ENCODE measurements at places on chromosomes 2 and 18.
A peak's percentile ranks its signal among the peaks of the same experiment; 100 is the strongest.

GRCh38 chr2:175557810-175558377, 376.4 kb upstream of the ATP5MC3 start:
- DNase-seq, result no peak

DNA sequence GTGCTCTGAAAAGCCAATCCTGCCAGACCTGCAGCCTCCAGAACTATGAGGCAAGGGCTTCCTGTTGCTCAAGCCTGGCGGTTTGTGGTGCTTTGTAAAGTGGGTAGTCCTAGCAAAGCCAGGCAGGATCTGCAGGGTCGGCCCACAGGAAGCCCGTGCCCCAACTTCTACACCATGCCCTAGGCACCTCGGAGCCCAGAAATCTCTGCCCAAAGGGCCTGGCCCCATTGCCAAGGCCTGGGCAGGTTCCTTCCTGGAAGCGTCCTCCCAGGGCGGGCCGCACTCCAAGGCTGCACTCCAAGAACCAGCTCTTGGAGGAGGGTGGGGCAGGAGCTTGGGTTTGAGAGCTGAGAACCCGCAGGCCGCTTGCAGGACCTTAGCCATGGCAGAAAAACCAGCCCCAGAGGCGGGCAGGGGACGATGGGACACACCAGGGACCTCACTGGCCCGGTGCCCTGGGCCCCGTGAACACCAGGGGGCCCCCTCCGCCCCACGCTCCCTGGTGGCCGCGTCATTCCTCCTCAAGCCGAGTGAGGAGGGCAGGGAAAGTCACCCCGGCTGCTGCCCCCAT, 37.2 kb upstream of the ID2 start:
- no peak for DNase-seq

- DNase-seq, result no peak
Measured at GRCh38 chr2:143691121-143691520, 561.9 kb downstream of the ARHGAP15 start.

DNA sequence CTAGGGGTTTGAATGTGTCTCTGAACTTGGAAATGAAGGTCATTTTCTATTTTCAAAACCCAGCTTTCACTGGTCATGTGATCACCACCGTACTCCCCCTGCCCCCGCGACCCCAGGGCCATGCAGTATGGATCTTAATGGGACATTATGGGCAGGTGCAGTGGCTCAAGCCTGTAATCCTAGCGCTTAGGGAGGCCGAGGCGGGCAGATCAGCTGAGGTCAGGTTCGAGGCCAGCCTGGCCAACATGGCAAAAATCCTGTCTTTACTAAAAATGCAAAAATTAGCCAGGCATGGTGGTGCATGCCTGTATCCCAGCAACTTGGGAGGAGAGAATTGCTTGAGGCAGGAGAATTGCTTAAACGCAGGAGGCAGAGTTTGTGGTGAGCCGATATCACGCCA, 77.3 kb downstream of the ITGB1BP1 start:
- DNase-seq, result no peak

- no peak for DNase-seq
Measured at GRCh38 chr18:63084219-63084618, 235.3 kb downstream of the BCL2 start.

DNA sequence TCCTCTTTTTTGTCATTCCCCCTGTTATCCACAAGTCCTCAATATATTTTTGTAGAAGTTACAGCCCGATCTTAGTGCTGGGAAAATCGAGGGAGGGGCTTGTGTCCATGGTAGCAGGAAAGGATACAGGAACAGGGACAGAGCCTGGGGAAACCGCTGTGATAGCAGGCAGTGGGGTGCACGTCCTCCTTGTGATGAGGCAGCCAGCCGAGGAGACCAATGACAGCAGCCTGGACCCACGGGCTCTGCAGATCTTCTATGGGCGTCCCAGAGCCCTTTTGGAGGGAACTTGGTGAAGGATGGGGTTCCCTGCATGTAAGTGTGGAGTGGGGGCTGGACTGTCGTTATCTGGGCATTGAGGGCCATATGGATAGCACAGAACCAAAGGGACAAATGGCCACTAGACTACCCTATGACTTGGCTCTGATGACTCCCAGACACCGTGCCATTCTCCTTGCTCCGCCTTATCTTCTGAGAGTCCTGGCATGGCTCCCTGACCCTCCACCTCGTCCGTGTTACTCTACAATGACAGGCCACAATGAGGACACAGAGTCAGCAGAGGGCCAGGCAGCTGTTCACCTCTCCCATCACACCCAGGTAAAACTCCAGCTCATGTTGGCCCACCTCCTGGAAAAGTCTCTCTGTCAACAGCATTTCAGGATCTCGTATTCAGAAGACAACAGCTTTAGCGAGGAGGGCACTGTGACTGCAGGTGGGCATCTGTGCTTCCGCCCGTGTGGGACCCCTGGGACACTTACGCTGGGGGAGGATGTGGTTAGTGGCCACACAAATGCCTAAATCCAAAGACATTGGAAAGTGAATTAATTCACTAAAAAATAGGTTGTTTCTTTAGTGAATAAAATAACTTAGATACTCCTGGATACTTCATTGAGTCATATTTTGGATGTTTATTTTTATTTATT, 100.1 kb downstream of the VAPA start:
- no peak for DNase-seq

DNA sequence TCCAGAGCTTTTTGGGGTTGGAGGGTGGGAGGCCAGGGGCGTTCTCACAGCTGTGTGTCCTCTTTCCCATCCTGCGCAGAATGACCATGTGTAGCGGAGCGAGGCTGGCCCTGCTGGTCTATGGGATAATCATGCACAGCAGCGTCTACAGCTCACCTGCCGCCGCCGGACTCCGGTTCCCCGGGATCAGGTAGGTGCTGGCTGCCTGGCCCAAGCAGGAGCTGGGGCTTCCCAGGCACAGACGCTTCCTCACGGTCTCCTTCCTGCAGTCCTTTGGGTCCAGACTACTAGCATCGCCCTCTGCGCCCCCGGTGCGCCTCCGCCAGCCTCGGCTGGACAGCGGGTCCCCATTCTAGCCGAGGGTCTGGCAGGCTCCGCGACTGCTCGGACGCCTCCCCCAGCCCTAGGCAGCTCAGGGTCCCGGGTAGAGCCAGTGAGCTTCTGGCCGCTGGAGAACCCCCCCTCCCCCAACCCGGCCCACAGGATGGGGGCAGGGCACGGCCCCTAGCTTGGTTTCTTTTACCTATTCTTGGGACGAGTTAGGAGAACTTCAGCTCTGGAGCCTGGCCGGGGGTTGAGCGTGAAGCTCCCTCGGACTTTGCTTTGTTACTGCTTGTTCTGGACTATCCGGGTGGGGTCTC, 756 bp downstream of the ADCYAP1 start:
- no peak for DNase-seq

DNA sequence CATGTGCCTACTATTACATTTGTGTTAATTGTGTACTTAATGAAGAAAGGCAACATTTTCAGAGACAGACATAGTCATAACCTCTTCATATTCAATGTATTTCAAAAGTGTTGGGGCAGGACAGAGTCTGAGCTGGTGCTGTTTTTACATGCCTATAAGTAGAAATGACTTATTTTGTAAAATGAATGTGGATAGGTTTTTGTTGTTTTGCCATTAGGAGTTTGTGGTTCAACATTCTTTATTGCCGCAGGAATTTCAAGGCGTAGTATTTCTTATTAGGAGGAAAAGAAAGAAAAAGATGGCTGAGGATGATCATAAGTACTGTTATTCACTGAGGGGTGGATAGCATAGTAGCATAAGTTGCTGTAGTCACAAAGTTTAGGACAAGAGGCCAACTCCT, 21.2 kb upstream of the ASXL3 start:
- DNase-seq, result no peak

DNA sequence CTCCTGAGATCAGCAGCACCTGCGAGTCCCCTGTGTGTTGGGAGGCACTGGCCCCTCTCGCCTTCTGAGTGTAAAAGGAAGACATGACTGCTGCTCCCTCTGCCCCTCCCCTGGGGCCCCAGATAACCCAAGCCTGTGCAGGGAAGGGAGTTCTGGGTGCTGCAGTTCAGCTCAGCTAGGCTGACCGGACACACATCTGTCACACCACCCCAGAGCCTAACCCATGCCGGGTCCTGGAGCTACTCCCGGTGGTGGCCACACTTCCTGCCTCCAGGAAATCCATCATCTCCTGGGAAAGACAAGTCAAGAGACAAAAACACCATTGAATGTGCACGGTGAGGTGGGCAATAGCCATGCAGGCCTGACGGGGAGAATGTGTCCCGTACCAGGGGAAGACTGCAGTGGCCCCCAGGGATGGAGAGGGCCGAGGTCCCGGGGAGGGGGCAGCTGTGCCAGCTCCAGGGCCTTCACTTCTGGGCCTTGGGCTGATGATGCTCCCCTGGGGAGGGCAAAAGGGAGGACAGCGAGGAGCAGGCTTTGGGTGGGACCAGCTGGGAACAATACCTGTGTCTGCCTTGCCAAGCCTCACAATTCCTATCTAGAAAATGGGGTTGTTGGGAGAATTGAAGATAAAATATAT, 210.6 kb downstream of the TFCP2L1 start:
- DNase-seq, result no peak

GRCh38 chr2:20467789-20468548, 21.1 kb downstream of the RHOB start:
- DNase-seq, result no peak

DNA sequence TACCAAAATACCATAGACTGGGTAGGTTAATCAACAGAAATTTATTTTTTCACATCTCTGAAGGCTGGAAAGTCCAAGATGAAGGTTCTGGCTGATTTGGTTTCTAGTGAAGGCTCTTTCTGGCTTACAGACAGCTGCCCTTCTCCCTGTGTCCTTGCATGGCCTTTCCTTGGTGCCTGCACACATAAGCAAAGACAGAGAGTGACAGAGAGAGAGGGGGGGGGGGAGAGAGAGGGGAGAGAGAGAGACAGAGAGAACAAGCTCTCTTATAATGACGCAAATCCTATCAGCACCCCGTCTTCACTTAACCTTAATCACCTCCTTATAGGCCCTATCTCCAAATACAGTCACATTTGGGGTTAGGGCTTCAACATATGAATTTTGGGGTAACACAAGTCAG, 53.9 kb downstream of the INO80C start:
- DNase-seq, result no peak

- DNase-seq, result no peak
Measured at GRCh38 chr2:20516646-20517341, 69.9 kb downstream of the RHOB start.

- no peak for DNase-seq
Measured at GRCh38 chr2:102080451-102081242, 61.9 kb upstream of the IL1R1 start.

DNA sequence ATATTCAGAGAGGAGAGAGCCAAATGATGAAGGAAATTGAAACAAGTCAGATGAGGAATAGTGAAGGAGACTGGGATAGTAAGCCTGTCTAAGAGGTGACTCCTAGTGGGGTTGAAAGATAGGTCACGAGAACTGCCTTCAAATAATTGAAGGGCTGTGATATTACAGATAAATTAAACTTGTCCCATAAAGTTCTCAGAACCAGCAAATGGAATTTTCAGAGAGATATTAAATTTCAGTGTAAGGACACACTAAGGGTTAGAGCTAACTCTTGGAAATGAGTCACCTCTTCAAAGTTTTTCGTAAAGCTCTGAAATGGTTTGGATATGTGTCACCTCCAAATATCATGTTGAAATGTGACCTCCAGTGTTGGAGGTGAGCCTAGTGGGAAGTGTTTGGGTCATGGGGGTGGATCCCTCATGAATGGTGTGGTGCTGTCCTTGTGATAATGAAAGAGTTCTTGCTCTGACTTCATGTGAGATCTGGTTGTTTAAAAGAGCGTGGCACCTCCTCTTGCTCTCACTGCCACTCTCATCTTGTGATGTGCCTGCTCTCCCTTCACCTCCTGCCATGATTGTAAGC, 87.3 kb downstream of the BABAM2 start:
- DNase-seq, result peak; percentile 95

GRCh38 chr18:36403896-36404820, 106.6 kb downstream of the FHOD3 start:
- DNase-seq, result no peak

DNA sequence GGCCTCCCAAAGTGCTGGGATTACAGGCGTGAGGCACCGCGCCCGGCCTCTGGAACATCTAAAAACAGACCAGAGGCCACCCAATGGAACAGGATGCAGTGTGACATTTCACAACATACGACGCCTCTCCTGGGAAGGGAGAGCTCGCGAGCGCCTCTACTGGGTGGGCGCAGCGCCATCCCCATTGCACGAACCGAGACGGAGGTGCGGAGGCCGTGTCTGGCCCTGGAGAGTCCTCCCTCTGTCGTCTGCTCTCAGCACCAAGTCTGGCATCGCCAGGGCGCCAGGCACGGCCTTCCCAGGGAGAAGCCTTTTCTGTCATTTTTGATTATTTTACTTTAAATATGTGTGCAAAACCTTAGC, 9.4 kb upstream of the GBX2 start:
- DNase-seq, result no peak

- no peak for DNase-seq
Measured at GRCh38 chr2:64980183-64980582, 9.0 kb upstream of the SLC1A4 start.

GRCh38 chr2:37224063-37224462, 7.3 kb downstream of the CEBPZ start:
- no peak for DNase-seq

DNA sequence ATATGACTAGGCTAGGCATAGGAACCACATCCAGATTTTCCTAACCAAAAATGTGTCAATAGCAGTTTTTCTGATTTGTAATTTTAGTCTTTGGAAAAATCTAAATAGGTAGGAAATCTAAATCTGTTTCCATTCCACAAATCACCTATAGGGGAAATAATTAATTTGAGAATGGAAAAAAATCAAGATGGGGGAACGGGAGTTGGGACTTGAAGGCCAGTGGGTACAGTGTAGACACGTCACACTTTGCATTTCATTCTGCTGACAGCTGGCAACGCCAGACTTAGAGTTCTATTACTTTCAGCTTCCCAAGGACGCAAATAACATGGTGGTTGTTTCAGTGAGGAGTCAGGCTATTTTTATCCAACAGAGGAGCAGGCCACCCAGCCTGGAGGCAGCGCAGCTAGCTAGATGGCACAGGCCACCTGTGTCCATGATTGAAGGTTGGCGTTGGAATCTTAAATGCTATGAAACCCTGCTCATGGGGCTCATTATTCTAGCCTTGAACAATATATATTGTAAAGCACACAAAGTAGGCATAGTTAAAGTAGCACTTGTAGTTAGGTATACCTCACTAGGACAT, 23.4 kb downstream of the HNRNPA3 start:
- no peak for DNase-seq

GRCh38 chr2:222477962-222478608, 53.7 kb downstream of the SGPP2 start:
- DNase-seq, result no peak

DNA sequence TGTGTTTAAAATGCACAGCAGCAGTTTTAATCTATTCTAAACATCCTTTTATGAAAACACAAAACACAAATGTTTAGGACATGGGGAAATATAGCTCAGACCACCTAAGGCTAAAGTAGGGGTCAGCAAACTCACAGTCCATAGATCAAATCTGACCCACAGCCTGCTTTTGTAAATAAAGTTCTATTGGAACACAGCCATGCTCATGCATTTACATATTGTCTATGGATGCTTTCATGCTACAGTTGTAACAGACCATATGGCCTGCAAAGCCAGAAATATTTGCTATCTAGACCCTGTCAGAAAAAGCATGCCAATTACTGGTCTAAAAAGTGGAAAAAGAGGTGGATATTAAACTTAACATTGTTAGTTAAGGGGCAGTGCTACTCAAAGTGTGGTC, 1105.4 kb upstream of the KLHL29 start:
- no peak for DNase-seq

Data from GM04503 (cell line).